ENCODE measurements at places on chromosomes 12 and 14.

DNA sequence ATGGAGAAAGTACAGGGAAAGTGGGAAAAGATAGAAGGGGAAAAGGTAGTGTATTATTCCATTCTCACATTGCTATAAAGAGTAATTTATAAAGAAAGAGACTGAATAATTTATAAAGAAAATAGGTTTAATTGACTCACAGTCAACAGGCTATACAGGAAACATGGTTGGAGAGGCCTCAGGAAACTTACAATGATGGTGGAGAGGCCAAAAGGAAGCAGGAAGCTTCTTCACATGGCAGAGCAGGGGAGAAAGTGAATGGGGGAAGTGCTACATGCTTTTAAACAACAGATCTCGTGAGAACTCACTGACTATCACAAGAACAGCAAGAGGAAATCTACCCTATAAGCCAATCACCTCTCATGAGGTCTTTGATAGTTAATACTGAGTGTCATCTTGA, 725.0 kb upstream of the FLRT2 start:
- no peak for DNase-seq

DNA sequence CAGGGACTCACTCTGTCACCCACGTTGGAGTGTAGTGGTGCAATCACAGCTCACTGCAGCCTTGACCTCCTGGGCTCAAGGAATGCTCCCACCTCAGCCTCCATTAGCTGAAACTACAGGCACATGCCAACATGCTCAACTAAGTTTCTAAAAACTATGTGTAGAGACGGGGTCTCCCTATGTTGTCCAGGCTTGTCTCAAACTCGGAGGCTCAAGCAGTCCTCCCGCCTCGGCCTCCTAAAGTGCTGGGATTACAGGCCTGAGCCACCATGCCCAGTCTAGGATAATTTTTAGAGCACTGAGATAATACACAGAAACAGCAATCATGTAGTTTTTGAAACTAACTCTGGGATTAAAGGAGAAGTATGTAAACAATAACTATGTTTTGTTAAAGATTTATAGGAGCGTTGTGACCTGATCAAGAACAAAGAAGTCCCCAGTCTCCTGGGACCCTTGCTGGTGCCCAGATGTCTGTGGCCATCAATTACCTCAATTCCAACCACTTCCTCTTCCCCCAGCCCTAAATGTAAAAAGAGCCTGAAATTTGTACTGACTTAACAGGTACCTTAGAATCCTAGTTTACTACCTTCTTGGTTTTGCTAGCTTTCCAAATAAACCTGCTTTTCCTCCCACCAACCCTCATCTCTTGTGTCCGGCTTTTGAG, 28.9 kb upstream of the EGLN3 start:
- no peak for DNase-seq

DNA sequence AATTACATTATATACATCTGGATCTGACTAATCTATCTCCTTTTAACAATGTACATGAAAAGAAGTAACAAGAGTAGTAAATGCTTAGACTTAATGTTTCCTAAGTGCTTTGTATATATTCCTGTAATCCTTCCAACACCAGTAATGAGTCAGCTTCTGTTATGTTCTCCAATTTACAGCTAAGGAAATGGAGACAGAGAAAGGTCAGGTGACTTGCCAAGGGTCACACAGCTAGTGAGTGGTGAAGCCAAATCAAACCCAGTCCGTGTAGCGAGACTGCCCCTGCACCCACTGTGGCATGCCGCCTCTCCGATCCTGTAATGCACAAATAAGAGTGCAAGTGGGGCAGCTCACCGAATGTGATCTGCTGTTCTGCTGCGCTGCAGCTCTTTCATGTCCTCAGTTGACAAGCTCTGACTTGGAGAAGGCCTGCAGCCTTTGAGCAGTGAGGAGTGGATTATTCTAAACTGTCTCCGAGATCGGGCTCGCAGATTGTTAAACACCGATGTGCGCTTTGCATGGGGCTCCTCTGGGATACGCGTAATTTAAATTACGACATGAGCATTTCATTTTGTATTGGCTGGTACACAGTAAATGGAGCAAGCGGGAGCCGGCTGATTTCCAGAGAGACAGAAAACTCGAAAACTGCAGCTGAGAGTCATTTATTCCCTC, 65.1 kb upstream of the KTN1 start:
- no peak for DNase-seq

GRCh38 chr12:50551866-50552265, 47.1 kb downstream of the DIP2B start:
- DNase-seq = no peak

DNA sequence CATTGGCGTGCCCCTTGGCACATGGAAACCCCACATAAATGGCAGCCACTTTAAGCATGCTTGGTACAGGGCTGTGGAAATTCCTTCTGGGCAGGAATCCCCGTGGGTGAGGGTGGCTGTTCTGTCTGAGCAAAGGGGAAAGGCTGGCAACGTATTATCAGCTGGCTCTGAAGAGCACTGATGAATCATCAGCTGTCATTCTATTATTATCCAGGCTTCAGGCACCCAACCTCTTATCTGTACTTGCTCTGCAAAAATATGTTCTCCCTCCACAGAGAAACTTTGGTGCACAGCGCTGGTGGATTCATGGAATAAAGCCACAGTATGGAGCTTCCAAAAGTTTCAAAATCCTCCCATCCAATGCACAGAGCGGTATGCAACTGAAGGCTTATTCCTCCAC, 167.1 kb downstream of the TBX5 start:
- DNase-seq = no peak

DNA sequence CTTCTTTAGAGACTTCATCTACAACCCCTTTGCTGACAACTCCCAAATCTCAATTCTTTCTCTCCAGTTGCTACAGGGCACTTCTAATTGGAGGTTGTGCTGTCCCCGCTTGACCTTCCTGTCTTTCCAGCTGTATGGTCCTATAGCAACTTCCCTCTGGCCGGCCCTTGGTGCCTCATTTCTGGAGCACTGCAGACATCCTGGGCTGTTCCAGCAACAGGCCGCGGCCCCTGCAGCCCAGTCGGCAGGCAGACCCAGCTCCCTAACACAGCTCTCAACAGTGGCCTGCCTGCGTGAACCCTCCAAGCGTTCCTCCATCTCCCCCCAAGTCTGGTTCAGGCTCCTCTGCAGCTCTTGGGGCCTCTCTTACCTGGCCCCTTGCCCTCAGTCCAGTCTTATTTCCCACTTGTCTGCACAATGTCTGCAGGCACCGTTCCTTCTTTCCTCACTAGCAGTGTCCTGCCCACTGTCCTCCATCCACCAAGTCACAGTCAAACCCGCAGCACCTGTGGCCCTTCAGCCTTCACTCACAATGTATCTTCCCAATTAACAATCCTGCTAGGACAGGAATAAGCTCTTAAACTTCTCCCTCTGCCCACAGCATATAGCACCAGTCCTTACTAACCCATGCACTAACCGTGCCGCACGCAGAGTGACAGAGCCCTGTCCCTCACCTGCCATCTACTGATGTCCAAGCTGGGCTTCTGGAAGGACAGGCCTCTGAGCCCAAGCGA, 1.6 kb upstream of the EML1 start:
- DNase-seq = no peak

- no peak for DNase-seq
These were observed 12.1 kb downstream of the CRADD start for GRCh38 chr12:93689076-93689834.

- no peak for DNase-seq
These were observed 65.9 kb downstream of the CACNA1C start for GRCh38 chr12:2118481-2119255.

- DNase-seq = no peak
These were observed 90.2 kb downstream of the PPP1R12A start for GRCh38 chr12:79844693-79845092.

- DNase-seq = no peak
These were observed 5.8 kb downstream of the ADCK1 start for GRCh38 chr14:77805706-77806105.

GRCh38 chr14:95471476-95471875, 45.0 kb downstream of the SYNE3 start:
- no peak for DNase-seq

GRCh38 chr12:69885658-69886057, 60.6 kb downstream of the MYRFL start:
- no peak for DNase-seq

DNA sequence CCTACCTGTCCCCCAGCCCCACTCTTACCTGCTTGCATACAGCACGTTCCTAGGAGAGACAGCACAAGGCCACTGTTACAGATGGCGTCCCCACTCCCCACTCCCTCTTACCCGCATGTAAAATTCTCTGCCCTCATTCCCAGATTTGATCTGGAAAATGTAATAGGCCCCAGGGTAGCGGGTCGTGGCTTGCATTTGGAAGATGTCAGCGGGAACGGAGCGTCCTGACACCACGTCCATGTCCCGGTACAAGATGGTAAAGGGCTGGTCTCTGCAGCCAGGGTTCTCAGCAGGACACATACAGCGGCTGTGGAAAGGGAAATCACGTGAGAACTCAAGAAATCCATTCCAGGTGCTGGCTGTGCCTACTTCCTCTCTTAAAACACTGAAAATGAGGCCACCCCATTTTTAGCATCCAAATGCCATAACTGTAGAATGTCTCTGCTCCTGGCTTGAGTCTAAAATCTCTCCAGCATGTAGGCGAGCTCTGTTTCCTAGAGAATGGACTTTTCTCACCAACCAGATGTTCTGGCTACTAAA, 10.1 kb upstream of the TC2N start:
- no peak for DNase-seq

- no peak for DNase-seq
These were observed 945 bp upstream of the HIP1R start for GRCh38 chr12:122834104-122834920.

- no peak for DNase-seq
These were observed 130.1 kb downstream of the SLC41A2 start for GRCh38 chr12:104828015-104828414.

DNA sequence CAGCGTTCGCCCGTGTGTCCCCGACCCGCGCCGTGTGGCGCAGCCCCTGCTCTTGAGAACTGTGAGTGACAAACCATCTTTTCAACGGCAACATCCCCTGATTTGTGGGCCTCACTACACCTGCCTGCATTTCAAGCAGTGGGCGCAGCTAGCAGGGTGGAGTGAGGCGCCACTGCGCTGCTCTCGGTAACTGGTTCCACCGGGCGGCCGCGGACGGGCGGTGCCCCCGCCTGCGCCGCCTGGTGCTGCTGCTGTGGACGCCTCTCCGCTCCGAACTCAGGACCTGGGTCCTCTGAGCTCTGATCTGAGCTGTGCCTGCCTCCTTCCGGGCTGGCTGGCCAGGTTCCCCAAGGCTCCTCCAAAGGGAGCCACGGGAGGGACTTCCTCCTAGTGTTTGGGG, 5.9 kb upstream of the DEGS2 start:
- no peak for DNase-seq

GRCh38 chr14:83850092-83850491, 1679.9 kb upstream of the FLRT2 start:
- DNase-seq = no peak

DNA sequence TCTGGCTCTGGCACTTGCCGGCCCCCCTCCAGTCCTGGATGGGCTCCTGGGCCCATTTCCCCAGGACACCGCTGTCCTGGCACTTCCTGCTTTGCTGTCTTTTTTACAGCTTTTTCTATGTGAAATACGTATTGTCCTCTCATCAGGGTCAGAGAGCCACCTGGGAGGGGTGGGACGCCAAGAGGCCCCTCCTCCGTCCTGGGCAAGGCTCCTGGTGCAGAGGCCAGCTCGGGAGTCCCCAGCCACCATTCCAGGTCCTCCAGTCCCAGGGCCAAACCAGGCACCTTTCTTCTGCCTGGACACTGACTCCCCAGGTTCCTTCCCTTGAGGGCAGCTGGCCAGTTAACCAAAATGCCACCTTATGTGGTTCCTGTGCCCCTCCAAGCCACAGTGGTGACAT, 22.8 kb downstream of the ARL6IP4 start:
- DNase-seq = no peak

GRCh38 chr14:68042586-68043210, 223.1 kb downstream of the RAD51B start:
- no peak for DNase-seq

GRCh38 chr14:71672596-71672995, 259.6 kb upstream of the RGS6 start:
- DNase-seq = no peak

DNA sequence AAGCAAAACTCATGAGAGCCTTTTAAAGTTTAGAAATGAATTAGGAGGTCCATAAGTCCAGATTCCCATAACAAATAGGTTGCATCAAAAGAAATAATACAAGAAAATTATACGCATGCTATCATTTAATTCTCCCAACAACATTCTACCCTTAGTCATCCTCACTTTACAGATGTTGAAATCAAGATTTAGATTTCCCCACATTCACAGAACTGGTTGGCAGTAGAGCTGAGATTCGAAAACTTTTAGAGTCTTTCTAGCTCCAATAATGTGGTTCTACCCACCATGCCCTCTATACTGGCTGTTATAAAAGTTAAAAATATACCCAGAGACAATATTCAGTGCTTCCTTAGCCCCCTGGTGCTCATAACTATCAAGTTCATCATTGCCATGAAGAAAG, 56.6 kb upstream of the METAP2 start:
- no peak for DNase-seq

DNA sequence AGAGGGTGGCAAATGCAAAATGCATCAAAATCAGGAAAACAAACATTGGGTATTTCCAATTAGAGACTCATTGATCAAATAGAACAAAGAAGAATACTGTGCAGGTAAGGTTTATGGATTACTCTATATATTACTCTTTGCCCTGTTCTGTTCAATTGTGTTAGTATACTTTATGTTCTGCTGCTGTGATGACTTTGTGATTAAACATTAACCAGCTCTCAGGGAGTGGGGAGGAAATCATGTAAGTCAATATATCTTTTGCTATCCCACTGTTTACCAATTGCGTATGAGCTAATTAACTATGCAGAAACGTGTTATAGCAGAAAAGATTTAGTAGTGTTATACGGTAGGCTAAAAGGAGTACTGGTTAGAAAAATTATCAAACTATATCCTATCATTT, 129.4 kb downstream of the PDE3A start:
- DNase-seq = no peak

DNA sequence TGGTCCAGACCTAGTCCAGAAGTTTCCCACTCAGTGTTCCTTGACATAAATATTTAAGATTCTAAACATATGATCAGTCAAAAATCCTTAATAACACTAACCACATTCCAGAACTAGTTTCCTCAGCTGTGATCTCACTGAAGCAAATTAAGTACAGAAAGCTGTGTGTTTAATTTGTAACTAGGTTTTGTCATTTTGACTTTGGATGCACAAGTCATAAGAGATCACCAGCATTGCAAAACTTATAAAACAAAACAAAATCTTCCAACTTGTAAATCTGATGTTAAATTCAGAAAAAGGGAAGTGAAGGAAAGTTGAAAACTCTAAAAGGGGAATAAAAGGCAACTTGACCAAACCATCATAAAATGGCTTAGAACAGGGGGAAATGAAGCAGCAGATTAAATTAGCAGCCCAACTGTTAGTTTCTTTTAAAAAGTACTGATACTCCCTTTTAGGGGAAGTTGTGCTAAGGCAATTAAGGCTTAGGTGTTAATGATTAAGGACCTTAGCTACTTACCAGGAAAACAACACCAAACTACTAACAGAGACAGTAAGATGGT, 56.6 kb downstream of the SH2B3 start:
- no peak for DNase-seq

Data from effector CD4-positive, alpha-beta T cell (primary cell).